ENCODE measurements at places on chromosomes 13 and 19.
A peak's percentile ranks its signal among the peaks of the same experiment; 100 is the strongest.

GRCh38 chr19:34767951-34768350, 5.1 kb downstream of the ZNF599 start:
- no peak for DNase-seq

DNA sequence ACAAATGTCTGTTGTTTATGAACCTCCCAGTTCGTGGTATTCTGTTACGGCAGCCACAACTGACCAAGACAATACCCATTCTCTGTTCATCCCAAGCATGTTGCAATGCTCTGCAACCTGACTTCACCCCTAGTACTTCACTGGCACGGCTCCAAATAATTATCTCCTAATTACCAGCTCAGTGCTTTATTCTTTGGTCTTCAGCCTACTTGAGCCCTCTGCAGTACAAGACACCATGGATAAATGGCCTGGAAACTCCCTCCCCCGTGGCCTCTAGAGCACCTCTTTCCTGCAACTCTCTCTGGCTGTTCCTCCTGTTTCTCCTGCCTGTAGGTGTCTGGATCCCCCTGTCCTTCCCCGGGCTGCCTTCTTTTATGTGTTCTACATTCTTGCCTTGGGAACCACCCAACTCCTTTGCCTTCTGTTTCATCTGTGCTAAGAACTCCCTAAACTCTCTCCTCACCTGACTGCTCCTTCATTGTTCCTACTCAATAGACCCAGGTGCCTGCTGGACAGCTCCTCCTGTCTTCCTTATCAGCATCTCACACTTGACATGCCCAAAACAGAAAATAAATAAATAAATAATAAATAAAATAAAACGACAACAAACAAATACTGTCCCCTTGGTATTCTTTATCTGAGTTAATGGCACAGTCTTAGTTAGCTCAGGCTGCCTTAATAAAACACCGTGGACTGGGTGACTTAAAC, 200.4 kb upstream of the IPO5 start:
- no peak for DNase-seq

- DNase-seq: no peak
Observed at GRCh38 chr13:112213467-112214255, 146.7 kb downstream of the SOX1 start.

DNA sequence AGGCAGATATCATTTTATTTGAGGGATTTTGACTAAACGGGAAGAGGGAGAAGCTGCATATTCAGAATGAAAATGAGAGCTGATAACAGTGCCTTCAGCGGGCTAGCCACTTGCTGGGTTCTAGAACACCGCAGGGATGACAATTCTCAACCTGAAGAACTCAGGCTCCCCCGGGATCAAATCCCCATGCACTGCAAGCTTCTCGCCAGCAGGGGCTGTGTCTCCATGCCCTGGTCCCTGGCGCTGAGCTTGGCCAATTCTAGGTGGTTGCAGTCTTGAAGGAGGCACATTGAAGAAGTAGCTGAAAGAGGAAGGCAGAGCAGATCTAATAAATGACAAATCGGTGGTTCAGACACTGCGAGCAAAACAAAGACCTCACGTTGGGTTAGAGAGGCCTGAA, 128.7 kb downstream of the UQCRFS1 start:
- DNase-seq: no peak

GRCh38 chr13:103187721-103188156, 121.5 kb upstream of the SLC10A2 start:
- DNase-seq: no peak

GRCh38 chr13:77113496-77113895, 86.5 kb upstream of the FBXL3 start:
- DNase-seq: no peak

DNA sequence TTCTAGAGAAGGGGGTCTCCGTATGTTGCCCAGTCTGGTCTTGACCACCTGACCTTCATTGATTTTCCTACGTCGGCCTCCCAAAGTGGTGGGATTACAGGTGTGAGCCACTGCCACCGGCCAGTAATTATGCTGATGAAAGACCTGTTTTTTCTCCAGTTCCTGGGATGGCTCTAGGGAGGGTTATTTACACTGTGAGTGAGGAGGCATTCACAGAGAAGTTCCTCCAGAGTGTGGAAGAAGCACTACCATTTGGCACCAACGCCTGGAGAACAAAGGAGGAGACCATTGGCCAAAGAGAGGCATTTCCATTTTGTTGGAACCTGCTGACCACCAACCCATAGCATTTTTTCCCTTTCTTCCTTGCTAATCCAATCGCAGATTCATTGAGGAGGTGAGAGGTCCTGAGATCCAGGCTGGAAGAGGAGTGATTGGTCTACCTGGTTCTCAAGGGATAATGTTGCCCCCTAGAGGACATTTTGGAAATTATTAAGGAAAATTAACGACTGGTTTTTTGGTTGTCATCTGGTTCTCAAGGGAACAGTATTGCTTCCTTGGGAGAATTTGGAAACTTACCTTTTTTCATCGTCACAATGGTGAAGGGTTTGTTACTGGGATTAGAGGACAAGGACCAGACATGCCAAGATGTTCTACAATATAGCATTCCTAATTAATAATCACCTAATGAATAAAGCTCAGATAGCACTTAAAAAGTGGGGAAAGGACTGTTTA, 5.5 kb upstream of the SAE1 start:
- DNase-seq: no peak

- no peak for DNase-seq
Observed at GRCh38 chr13:20565115-20565736, 1.7 kb upstream of the IFT88 start.

DNA sequence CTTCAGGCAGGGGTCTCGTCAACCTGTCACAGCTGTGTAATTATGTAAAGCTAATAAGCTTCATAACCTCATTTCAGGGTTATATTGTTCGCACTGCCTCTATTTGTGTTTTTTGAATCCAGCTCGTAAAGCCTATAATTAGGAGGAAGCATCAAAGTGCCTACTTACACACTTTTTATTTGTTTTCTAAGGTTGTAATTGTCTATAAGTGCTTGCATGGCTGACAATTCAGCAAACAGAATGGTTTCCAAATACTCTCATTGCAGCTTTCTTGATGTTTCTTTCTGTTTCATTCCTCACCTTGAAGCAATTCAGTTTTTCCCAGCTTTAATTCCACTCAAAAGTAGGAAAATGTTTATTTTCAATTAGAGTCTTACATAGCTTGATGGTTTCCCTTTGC, 336.3 kb downstream of the HS6ST3 start:
- no peak for DNase-seq

GRCh38 chr13:114041493-114041892, 67.6 kb upstream of the C13orf46 start:
- DNase-seq: no peak

DNA sequence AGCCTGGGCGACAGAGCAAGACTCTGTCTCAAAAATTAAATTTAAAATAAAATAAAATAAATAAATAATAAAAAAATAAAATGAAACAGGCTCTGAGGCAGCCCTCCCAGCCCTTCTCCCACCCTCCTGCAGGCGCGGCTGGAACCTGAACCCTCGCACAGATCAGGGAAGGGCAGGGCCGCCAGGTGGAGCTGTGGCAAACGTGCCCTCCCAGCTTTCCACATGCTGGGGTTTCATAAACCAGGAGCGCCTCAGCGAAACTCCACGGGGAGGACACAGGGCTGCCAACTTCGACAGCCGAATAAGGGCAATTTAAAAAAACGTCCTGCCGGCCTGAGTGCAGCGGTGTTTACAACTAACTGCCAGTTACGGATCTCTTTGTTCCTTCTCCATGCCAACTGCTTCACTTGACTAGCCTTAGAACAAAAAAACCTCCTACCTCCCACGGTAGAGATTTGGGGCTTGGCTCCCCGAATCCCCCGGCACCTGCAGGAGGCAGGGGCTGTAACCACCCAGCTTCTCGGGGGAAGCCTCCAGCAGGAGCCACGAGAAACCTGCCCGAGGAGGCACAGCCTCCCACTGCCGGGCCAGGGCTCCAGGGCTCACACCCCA, 15.9 kb downstream of the ZNF787 start:
- DNase-seq: peak; percentile 59

DNA sequence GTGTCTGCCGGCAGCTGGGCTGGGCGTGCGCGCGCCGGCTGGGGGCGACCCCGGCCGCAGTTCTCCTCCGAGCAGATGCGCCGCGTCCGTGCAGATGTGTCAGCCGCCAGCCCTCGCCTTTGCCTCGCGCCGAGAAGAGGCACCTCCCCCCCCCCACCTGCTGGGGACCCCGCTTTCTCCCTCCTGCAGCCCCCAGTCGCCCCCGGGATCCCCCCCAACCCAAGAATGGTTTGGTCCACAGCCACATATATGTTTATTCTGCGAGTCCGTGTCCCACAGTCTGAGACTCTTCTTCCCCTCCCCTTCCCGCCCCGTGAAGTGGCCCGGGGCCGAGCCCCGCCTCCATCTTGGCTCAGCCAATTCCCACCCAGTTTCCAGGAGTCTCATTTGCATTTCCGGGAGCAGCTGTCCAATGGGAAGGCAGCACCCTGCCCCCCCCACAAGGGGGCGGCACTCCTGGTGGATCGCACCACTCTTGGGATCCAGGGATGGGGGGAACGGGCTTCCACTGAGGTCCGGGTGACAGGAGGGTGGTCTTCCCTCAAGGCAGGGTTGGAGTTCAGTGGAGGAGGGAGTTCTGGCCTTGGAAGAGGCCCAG, 8.6 kb downstream of the ISOC2 start:
- DNase-seq: peak; percentile 57

DNA sequence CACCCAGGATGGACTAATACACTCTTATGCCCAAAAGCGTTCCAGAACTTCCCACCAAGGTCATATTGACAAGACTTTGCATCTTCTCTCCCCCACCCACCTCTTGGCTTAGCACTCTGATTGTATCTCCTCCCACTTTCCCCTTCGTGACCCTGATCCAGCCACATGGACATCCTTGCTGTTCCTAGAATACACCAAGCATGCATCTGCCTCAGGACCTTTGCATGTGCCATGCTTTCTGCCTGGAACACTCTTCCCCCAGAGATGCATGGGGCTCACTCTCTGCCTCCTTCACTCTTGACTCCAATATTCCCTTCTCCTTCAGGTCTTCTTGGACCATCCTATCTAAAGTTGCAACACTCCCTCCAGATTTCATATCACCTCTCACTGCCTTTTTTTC, 16.2 kb upstream of the LAIR1 start:
- no peak for DNase-seq

DNA sequence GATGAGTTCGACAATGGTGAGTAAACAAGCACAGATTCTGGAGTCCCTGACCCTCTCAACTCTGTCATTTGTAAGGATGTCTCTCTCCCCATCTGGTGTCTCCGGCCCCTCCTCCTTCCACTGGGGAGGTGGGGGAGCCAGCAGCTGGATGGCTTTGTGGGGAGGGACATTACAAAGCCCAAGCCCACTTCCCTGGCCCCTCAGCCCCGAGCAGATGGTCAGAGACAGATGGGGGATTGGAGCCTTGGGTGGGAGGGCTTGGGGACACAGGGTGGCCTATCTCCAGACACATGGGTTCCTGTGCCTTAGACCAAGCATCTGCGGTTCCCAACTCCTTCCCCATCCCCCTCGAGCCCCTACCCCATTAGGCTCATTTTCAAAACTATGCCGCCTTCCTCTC, 2.5 kb downstream of the TIMM50 start:
- no peak for DNase-seq

DNA sequence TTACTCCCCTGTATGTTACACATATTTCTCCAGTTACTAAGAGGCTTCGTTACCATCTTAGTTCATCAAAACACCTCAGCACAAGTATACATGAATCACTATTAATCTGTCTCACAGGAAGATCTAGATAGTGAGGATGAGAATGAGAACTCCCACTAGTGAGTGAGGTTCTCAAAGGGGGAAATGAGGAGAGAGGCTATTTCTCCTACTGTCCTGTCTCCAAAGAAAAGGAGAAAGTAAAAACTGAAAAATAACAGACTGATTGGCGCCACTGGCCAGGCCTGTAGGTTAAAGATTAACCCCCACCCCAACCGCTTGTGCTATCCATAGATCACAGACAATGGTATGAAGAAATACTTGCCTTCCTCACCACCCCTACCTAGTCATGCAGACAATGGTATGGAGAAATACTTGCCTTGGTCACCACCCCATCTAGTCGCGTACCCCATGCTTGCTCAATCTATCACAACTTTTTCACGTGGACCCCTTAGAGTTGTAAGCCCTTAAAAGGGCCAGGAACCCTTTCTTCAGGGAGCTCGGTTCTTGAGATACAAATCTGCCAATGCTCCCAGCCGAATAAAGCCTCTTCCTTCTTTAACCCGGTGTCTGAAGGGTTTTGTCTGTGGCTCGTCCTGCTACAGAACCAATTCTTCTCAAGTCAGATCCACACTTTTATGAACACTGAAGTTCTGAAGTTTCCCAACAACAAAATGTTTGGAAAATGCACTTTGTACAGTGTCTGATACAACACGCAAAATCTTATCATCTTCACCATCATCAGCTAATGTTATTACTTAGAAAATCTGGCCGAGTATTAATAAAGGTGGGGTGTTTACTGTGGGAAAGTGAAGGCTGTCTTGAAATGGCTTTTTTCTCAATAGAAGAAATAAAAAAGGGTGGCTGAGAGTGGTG, 598.1 kb downstream of the UQCRFS1 start:
- DNase-seq: no peak

Data from CD4-positive, alpha-beta T cell treated with Interferon gamma for 1 hour (primary cell).